ENCODE measurements at places on chromosomes 3 and 15. TPM values are rescaled to one million over a fixed set of nuclear protein-coding genes. Genes with fewer than 3 reads are reported as not detected.

DNA sequence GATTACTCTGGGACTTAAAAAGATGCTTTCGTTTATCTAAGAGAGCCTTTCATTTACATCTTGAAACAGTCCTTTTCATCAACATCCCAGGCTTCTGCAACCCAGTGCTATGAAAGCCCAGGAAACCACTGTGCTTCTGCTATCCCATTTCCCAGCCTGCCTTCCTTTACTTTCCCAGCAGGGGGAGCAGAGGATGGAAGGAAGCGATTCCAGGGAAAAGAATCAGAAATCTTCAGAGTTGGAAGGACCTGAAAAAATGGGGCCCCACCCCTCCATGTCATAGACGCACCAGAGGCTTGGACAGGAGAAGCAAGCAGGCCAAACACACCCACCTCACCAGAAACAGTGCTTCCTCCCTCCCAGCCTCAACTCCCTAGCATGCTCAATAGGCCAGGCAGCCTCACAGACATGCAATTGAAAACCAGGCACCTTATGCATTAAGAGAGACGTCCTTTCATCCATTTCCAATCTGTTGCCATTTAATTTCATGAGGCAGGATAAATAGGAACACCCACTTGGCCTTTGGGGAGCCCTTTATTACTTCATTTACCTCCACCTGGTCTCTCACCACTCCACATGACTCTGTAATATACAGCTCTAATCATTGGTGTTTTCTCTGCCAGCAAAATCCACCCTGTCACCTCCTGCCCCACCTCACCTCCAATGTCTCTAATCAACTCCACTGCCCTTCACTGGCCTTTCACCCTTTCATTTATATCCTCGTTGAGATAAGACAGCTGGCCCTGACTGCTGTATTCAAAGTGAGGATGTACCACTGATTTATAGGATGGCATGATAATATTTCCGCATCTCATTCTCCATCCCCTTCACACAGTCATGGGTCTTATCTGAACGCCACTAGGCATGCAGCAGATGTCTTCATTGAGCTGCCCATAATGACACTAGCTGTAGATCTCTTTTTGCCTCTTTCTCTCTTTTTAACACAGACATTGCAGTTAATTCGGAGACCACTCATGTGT is 583.9 kb downstream of the NTRK3 start:
- DNase-seq, result no peak

DNA sequence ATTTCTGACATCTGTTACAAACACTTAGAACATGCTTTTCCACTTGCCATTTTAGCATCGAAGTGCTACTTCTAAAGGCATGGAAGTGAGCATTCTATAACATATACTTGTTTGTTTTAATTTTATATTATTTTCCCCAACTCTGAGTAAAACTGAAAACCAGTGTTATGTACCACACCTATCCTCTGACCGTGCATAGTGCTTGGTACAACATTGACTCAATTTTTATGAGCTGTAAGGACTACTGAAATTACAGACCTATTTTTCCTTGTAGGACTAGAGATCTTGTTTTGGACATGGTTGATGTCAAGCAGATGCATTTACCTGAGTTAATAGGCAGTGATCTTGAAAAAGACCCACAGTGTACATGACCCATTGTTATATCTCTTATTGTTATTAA is 51.5 kb upstream of the CCNB2 start:
- no peak for DNase-seq

DNA sequence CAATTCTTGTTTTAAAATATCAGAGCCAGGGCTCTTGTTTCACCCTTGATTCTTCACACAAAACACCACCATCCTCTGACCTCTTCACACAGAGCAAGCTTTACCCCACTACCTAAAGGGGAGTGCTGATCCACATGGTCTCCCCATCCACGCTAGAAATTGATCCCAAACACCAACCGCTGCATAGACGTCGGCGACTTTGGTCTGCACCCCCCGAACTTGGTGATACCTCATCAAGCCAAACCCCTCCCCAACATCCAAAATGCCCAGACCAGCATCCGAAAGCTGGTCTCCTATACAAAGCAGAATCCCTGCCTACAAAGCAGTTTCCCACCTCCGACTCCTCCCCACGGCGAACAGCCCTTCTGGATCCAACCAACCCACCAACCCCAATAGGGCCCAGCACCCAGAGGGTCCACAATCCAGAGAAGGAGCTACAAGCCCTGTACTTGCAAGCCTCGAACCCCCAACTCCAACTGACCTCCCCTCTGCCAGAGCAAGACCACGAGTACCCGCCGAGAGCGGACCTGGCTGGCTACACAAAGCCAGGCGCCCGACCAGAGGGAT is 25.8 kb upstream of the MTHFS start:
- no peak for DNase-seq

DNA sequence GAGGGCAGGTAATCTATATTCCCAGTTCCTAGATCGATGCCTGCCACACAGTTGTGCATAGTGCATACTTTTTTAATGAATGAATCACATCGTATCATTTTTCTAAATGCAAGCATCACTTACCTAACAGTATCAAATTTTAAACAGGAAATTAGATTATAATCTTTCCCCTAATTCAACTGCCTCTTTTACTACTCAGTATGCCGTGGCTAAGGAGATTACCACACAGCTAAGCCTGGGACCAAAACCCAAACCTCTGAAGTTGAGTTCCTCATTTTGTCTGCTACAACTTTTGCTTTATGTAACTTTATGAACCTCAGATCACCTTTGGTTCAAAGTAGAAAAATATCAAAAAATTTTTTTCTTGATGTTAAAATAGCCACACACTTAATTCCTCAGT is 53.2 kb upstream of the FNDC3B start:
- peak; percentile 92 for DNase-seq

DNA sequence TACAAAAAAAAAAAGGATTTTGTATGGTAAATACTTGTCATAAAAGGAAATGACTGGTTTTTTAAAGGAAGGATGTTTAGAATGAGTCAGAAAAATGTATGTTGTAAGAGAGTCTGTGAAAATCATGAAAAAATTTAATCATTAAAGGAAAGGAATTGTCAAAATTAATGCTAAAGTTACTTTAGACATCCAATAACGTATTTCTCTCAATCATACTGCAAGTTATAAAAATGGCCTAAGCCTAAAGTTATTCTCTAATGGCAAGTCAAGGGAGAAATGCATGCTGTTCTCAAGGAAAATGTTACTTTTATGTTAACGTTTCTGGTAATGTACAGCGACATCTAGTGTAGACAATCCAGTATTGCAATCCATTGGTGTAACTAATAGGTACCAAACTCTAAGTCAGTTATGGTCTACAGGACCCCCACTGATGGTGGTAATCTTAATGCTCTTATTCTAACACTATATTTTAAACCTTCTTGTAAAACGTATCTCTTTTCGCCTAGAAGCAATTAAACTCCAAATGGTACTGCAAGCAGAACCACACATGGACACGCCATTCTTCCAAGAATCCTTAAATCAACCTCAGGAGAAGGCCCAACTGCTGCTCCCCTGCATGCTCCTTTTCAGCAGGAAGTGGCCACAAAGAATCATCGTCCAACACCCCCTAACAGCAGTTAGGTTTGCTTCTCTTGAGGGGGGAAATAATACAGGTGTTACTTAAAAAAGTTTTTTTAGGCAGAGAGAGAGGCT is 35.2 kb downstream of the NCEH1 start:
- peak; percentile 71 for DNase-seq

DNA sequence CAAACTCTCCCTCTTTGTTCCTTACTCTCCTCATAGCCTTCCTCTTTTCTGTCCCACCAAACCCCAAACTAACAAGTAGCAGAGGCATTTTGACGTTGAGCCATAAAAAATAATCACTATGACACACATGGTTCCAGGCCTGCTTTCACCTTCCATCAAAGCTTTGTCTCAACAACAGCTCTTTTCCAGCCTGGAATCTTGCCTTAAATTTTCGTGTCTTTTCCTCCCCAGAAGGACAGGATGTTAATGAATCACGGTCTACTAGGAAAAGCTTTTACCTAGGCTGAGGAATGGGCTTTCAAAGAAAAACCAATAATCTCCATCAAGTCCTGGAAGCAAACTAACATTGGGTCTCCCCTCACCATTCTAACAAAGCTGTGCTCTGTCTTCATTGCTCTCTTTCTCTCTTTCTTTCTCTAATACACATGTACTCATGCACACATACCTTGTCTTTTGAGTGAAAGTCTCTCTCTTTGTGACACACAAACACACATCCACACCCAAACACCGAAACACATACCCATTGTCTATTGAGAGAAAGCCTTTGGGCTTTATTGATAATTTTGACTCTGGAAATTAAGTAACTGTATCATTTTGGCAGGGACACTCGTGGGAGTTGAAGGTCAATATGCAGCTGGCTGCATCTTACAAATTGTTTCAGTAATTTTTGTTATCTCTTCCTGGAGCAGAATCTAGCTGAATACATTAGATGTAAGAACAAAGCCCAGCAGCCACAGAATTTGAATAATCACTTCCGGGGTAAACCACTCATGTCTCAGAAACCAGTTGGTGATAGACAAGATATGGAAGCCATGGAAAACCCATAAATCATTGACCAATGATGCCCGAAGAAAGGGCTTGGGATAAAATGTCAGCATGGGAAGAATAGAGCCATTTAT is 107.4 kb upstream of the SLC4A7 start:
- DNase-seq, result peak; percentile 41

DNA sequence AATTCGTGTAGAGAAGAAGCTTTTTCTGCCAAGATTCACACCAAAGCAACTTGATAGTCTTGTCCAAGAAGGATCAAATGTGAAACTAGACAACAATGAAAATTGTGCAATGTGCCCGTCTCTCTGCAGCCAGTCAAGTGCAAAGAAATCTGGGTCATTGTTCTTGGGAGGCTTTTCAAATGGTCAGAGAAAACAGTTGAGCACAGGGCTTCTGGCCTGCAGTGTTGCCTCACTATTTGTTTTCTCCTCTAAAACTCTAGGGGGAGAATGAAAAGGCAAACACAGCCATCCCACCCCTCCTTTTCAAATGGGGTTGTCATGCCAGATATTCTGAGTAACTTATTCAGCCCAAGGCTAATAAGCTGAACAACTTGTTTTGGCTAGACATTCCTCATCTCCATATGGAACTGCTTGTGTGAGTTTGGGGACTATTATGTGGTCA is 417.6 kb upstream of the CDIN1 start:
- DNase-seq, result no peak

DNA sequence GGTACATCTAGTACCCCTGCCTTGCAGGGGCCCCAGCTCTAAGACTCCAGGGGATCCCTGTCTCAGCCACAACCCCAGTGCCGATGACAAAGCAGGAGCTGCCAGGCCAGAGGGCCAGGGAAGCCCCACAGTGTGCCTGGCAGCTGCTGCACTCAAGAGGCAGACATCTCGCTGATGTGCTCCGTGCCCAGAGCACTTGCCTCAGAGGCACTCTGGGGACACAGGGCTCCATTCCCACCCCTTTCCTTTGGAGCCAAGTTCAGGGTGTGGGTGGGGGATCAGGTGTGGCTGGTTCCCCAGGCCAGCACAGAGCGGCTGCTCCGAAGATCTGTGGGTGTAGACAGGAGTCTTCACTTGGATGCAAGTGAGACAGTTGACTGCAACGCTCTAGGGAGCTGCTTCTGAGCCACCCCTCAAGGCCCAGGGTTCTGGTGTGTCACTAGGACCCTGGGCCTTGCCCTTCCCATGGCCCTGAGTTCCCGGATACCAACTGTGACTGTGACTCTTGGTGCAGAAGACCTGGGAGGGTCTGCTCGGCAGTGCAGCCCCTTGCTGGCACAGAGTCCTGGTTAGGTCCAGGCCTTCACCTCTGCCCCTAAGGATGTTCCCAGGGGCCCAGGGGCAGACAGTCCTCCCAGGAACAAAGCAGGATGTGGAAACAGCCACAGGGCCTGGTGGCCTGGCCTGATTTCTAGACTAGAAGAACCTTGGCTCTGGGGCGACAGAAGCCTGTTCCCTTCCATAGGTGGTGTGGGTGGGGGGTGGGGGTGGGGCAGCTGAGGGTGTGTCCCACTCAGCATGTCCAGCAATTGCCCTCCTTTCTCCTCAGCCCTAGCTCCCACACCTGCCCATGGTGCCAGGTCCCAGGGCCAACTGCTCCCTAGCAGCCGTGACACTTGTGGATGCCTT is 2.5 kb downstream of the NT5DC2 start:
- no peak for DNase-seq

DNA sequence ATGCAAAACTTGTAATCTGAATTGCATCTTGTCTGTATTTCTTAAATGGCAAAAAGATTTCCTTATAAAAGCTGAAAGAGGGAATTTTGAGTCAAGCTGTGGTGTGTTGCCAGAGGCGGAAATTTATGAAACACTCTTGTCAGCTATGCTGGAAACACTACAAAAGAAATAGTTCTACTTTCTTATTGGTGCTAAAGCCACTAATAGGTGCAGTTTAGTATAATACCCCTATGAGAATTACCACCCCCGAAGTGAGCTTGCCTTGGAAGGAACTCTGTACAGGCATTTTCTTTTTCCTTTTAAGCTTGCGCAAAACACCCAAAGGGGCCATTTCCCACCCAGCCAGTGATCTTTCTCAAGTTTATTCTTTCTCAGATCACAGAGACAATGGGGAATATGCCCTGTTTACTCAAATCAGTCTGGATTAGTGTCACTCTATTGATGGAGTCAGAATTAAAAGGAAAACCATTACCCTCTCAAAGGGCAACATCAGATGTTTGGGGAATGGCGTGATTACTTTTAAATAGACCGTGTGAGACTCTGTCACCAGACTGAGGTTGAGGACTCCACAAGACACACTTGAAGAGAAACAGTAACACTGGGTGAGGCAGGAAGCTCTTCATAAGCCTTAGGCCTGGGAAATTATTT is 166.0 kb downstream of the TP63 start:
- no peak for DNase-seq

DNA sequence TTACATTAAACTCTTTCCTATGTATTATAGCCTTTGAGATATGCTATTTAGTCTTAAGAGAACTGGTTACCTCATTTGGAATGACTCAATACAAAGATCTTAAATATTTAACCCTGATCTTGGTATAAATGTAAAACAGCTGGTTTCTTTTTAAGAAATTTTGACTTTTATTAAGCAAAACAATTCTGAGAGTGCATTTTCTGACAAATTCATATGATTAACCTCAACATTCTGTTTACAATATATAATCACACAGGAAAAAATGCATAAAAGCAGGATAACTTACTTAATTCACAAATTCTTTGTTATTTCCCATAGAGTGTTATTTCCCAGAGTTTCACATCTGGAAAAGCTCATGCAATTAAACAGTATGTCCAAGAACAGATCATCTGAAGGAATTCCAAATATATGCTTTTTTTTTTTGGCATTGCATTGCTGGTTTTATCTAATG is 400.4 kb upstream of the THBS1 start:
- DNase-seq, result no peak

Gene SAMMSON
- polyA plus RNA-seq, result not detected

Gene SPATA12
- polyA plus RNA-seq, result 0.07 TPM

Gene TMCO5A
- polyA plus RNA-seq, result not detected

Measured in CD14-positive monocyte (primary cell).